ENCODE measurements at places on chromosomes 2 and 18. TPM values are rescaled to one million over a fixed set of nuclear protein-coding genes. Genes with fewer than 3 reads are reported as not detected.
A peak's percentile ranks its signal among the peaks of the same experiment; 100 is the strongest.

- DNase-seq: no peak
Measured at GRCh38 chr18:51867767-51868166, 472.2 kb upstream of the DCC start.

GRCh38 chr2:107242811-107243210 lies 356.8 kb upstream of the ST6GAL2 start:
- DNase-seq: no peak

Gene CYS1
- total RNA-seq: 1.2 TPM

DNA sequence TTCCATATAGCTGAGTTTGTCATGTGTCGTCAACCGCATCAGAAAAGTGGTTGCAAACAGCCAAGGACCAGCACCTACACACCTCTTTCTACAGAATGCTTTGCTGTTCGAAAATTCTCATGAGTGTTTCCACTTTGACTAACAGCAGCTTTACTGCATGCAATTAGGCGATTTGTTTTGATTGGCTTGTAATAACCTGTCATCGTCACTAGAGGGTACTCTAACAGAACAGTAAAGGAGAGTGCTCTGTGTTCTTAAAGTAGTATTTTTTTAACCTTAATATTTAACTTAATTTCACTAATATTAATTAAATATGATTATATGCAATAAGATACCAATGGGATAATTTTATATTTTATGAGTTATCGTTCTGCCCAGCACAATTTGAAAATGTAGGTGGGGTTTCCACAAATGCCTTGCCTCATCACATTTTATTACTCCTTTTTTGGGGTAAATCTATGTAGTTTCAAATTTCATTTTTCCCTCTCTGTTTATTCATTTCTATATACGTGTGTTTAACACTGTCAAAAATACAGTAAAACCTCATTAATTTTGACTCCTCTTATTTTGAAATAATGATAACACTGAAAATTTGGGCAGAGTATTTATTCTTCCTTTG lies 502.2 kb downstream of the NRXN1 start:
- no peak for DNase-seq

Gene GPR45
- total RNA-seq: not detected

DNA sequence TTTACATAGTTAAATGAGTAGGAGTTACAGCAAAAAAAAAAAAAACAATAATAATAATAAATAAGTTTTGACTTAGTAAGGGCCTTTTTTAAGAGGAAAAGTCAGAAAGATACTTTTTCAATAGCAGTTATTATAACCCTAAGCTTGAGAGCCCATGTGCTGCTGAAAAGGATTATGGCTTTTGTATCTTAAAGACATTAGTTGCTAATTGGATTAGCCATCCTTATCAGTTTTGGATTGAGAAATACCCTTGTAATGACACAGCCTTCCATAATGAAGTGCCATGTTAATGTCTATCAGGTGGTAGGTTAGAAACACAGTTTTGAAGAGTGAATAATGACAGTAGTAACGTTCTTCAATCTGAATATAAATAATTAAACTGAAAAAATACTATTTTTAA lies 554.0 kb downstream of the RIT2 start:
- no peak for DNase-seq

GRCh38 chr2:171598713-171599319 lies 76.5 kb downstream of the CYBRD1 start:
- DNase-seq: peak; percentile 36

DNA sequence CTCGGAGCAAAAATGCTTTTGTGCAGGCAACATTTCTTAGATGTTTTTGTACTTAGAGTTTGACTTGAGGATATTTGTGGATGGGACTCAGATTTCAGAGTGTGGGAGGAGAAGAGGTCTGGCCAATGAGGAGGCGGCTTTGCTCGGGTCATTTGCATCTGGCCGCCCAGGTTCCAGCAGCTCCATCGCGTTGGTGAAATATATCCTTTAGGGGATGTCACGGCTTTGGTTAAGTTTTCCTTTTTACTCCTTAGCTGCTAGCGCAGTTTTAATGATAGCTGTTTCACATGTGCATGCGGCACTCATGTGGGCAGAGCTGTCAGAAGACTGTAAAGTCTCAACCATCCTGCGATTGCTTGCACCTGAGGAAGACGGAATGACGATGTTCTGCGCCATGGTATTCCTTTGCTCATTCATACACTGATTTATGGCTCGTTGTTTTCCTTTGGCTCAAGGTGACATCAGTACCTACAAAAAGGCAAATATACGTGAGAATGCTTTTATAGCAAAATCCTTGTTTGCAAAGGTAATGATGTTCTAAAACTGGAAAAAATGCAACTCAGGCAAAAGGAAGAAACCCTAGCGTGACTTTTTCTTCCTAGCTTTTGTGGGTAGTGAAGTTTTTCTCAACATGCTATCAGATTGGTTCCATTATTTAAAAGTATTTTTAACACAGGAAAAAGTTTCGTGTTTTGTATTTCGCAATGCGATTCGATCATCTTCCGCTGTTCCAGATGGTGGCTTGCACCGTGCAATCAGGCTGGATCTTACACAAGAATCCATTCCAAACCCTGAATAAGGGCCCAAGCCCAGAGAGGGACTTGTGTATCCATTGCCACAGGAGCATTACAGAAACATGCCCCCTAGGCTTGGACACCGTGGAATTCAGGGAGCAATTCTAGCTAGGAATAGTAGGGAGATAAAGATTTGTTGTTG lies 70.5 kb upstream of the ZNF516 start:
- peak; percentile 60 for DNase-seq

Gene ARHGAP25
- 3.4 TPM for total RNA-seq

- no peak for DNase-seq
Measured at GRCh38 chr18:55927831-55928230, 339.8 kb upstream of the TCF4 start.

DNA sequence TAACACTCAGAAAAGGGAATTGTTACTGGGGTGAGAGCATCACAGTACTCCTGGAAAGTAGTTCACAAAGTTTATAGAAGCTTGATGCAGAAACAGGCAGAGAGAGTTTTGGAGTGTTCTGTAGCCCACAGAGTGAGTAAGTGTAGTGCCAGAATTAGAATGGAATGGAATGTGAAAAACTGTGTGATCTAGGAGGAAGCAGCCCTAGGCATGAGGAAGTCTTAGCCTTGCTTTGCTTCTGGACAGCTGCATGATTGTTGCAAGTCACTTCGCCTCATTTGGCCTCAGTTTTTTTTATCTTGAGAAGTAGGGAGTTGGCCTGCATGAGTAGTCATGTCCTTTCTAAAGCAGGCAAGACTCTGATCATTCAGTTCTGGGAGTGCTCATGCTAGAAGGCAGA lies 10.9 kb downstream of the SERPINB12 start:
- no peak for DNase-seq

GRCh38 chr2:65049010-65049639 lies 7.1 kb upstream of the CEP68 start:
- DNase-seq: peak; percentile 51

Gene MIB1
- 57.6 TPM for total RNA-seq

Gene NGEF
- total RNA-seq: 5.4 TPM

Gene ARHGEF4
- total RNA-seq: 18.1 TPM

Gene SERPINB7
- not detected for total RNA-seq

- DNase-seq: no peak
Measured at GRCh38 chr2:158232476-158232875, 130.8 kb downstream of the UPP2 start.

Gene DNAH7
- 0.23 TPM for total RNA-seq

- DNase-seq: no peak
Measured at GRCh38 chr2:112846031-112846430, 9.5 kb upstream of the IL1B start.

DNA sequence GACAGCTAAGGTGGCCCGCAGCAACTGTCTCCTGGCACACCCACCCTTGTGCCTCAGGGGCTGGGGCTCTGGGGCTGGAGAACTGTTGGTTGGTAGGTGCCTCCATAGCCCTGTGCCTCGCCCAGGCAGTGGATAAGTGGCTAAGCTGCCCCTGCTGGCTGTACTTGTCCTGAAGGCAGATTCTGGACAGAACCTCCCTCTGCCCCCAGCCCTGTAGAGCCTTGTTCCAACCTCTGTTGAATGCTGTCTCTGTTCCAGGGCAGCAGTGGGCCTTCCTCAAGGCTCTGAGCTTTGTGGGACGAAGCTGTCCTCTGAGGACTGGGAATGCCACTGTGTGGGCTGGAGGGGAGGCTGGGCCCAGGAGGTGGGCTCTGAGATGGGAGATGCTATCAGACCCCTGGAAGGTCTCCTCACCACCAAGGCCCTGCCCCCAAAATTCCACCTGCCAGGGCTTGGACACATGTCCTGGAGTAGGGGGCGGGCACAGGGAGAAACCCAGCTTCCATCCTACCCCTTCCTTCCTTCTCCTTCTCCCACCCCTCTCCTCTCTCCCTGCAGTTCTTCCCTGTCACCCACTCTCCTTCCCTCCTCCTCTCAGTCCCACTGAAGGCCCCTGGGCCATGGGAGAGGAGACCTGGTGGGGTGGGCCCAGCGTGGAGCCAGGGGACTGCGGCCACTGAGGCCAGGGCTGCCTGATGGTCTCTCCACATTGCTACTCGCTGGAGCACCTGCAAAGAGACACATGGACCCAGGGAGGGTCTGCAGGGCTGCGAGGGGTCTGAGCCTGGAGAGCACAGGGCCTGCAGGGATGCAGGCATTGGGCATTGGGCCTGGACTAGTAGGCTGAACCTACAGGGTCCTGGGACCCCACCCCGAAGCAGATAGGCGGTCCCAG lies 1.7 kb upstream of the PDCD1 start:
- DNase-seq: no peak

DNA sequence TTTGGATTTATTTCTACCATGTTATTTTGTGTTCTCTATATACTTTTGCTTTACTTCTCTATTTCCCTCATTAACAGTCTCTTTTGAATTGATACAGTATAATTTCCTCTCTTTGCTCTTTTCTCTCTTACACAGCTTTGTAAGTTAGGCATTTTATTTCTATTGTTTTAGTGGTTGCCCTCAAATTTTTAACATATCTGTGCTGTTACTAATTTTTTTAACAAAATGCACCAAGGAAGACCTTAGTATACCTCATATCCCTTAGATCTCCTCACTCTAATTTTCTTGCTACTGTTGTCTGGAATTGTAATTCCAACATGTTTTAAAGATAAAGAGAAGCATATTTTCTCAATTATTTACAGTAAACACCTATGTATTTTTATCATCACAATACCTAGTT lies 416.8 kb upstream of the SLC14A2 start:
- no peak for DNase-seq

Gene TNS1
- 4.5 TPM for total RNA-seq

- no peak for DNase-seq
Measured at GRCh38 chr2:71129902-71130151, 202 bp downstream of the MCEE start.

DNA sequence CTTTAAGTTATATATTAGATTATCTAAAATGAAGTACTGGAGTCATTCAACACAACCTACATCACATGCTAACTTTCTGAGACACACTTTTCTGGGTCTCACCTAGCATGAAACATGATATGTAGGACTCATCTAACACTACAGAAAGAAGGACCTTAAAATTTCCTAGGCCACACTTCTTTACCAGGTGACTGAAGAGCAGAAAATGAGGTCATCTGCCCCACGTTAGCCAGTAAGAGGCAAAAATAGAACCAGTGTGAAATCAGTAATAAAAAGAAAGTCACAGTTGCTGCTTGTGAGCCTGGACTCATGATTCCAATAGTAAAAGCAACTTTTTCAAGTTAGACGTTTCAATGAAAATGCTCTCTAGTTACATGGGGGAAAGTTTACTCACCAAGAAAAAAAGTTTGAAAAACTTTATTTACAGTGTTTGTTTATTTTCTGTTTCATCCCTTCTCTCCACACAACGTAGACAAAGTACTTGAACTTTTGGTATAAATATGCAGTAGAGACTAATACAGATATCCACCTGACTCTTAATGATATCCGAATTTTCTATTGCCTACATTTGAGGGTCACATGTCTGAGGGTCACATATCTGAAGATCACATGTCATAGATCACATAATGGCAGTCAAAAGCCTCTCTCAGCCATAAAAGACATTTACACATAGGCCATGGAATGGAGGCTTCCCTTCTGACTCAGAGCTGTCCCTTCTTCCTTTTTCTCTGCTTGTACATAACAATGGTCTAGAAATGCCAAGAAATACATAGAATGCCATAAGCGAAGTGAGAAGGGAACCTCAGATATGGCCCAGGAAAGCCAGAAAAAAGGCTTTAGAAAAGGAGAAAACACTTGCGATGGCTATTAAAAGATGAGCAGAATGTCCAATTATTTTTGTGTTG lies 362.9 kb downstream of the ZEB2 start:
- DNase-seq: no peak

- no peak for DNase-seq
Measured at GRCh38 chr18:60987963-60988362, 345.3 kb upstream of the CDH20 start.

- DNase-seq: no peak
Measured at GRCh38 chr2:20488782-20489181, 41.9 kb downstream of the RHOB start.

Gene TMEM247
- total RNA-seq: not detected

DNA sequence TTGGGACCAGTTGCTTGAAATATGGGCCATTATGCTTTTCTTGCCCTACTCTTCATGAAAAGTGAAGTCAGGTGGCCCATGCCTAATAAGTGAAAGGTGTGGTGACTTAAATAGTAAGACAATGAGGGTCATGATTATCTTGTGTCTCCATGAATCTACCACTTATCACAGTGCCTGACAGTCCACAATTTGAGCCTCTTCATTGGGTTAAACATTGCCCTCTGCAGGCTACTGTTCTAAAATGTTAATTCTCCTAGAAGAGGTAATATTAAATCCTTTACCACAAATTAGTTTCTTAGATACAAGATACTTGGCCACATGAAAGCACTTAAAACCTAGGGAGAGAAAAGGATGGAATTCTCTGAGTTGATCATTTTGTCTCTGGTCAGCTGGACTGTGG lies 4.0 kb downstream of the EGR4 start:
- DNase-seq: no peak

DNA sequence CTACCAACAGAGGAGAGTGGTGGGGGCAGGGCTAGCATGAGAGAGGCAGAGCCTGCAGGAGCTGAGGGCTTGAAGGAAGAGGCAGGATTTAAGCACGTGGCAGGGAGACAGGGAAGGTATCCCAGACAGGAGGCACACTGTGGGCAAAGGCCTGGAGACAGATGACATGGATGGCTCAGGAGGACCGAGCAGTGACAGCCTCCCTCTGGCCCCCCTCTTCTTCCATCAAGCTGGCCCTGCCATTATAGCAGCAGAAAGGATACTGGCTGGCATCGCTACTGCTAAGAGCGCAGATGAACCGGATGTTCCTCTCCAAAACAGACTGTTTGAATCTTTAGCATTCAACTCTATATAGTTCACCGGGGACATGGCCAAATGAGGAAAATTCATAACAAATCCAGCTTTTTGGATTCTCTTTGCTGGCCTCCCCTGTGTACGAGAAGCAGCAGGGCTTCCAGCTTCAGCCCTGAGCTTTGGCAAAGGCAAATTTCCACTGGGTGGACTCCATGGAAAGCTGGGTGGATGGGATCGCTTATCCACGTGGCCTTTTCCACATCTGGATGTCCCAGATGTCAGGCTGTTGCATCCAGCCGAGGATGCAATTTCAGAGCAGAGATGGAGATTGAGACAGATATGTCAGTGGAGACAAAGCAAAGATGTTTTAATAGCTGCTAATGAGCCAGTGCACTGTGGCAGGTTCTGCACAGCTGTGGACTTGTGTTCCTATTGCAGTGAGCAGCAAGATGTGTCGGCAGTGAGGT lies 36.2 kb downstream of the CAPN13 start:
- DNase-seq: no peak

- DNase-seq: no peak
Measured at GRCh38 chr2:80293039-80293438, 11.5 kb downstream of the LRRTM1 start.

GRCh38 chr18:54479365-54479764 lies 111.7 kb upstream of the DYNAP start:
- DNase-seq: no peak
